ENCODE measurements at places on chromosomes 1 and 21.

GRCh38 chr1:228968891-228969606 lies 233.8 kb downstream of the RHOU start:
- DNase-seq: no peak

DNA sequence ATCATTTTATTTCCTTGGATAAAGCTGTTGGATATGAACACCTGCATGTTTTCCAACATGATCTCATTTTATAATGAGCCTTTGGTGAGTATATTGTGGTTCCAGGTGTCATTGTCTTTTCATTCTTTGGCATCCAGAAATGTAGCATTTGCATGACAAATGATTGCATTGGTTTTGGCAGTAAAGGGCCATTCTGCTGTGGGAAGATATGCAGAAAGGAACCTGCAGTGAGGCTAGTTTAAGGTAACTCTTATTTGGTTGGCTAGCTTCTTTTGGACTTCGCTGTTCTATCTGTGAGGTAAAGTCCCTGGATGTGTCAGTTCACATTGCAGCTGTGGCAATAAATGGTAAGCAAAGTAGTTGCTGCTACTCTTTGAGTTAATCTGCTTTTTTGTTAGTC lies 343.0 kb downstream of the AMY1C start:
- DNase-seq: no peak

- no peak for DNase-seq
Measured at GRCh38 chr1:75764057-75764655, 21.9 kb upstream of the RABGGTB start.

- DNase-seq: no peak
Measured at GRCh38 chr1:82463951-82464350, 663.2 kb downstream of the ADGRL2 start.

DNA sequence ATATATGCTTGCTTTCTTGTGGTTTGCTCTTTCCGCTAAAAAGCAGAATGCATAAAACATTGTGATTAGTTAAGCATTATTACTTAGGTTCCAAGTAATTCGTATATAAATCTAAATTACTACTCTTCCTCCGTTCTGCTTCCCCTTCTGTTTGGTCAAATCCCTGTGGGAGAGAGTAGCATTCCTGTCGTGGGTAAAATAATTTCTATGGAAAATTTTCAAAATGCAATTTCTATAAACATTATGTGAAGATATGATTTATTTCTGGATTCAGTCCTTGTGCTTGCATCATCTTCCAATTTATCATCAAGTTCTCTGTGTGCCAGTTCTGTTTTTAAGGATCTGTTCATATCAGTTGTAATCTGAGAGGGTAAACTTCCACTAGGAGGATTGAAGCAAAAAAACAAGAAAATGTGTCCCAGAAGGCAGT lies 7.2 kb upstream of the WARS2 start:
- no peak for DNase-seq

- DNase-seq: no peak
Measured at GRCh38 chr1:179195376-179195775, 34.1 kb downstream of the ABL2 start.

DNA sequence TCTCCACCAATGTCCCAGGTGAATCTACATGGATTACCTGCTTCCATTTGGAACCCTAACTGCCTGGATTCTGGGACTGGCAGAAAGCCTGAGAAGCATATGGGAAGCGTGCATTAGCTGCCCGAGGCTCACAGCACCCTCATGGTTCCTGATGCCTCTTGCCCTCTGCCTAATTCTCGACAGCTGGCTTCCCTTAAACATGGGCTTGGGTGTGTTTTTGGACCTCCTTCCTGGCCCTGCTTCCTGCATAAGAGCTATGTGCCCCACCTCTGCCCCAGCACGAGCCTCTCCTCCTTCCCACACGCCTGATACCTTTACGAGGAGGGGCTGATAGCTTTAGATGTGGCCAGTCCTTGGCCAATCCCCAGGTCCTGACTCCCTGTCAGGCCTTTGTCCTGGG lies 152.4 kb upstream of the HMGB4 start:
- no peak for DNase-seq

- no peak for DNase-seq
Measured at GRCh38 chr1:87045761-87046304, 131.4 kb downstream of the HS2ST1 start.

DNA sequence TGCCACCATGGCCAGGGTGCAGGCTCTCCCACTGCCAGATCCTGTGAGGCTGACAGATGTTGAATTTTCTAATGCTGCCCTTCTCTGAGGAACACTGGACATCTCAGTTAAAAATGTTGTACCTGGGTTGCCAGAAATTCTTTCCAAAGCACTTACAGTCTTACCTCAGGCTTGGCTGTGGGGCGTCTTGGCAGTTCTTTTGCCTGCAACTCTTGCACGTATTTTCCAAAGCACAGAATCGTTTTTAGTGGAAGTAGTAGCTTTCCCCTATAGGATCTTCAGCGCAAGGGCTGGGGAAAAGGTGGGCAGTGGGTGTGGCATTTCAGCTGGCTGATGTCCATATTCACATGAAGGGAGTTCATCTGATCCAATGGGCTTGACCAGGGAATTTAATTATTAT lies 53.9 kb downstream of the EDN2 start:
- no peak for DNase-seq

GRCh38 chr1:170624146-170624545 lies 39.8 kb upstream of the PRRX1 start:
- DNase-seq: no peak

DNA sequence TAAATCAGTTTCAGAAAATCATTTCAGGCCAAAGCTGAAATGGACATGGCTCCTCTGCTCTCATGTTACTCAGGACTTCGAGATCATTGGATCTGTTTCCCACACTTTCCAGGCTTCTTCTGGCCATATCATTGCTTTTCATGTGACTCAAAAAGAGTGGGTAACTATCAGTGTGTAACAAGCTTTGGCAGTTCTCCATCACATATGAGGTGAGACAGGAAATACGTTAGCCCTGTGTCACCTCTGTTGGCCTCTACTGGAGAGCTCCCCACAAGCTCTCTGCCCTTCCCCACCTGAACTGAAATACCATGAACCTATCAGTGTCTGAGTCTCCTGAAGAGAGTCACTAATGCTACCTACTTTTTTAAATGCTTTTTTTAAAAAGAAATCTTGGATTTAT lies 128.2 kb downstream of the LBR start:
- no peak for DNase-seq

DNA sequence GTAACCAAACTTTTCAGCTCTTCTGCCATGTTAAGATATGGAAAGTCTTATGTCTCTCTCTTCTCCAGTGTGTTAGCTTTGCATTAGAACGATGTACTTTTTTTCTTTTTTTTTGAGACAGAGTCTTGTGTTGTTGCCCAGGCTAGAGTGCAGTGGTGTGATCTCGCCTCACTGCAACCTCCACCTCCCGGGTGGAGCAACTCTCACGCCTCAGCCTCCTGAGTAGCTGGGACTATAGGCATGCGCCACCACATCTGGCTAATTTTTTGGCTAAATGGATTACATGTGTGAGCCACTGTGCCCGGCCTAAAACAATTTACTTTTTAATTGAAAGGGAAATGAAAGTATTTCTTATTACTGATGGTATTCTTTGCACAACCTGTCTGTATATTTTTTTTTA lies 35.8 kb downstream of the SPEN start:
- no peak for DNase-seq

Measured in DMS79 (cell line).